ENCODE measurements at places on chromosomes 4 and X.

- no peak for DNase-seq
Observed at GRCh38 chr4:42750091-42750490, 93.2 kb upstream of the ATP8A1 start.

- no peak for DNase-seq
Observed at GRCh38 chr4:38611676-38612075, 52.3 kb upstream of the KLF3 start.

GRCh38 chrX:47581731-47582647 lies at the start of gene TIMP1:
TIMP1 (plus strand) TSS chrX:47582436; CDS start chrX:47583416, 980 bp downstream.
- peak; percentile 76 for DNase-seq

GRCh38 chr4:78656968-78657445 lies 105.4 kb downstream of the ANXA3 start:
- no peak for DNase-seq

GRCh38 chr4:71066737-71067716 lies 73.6 kb downstream of the DCK start:
- no peak for DNase-seq

DNA sequence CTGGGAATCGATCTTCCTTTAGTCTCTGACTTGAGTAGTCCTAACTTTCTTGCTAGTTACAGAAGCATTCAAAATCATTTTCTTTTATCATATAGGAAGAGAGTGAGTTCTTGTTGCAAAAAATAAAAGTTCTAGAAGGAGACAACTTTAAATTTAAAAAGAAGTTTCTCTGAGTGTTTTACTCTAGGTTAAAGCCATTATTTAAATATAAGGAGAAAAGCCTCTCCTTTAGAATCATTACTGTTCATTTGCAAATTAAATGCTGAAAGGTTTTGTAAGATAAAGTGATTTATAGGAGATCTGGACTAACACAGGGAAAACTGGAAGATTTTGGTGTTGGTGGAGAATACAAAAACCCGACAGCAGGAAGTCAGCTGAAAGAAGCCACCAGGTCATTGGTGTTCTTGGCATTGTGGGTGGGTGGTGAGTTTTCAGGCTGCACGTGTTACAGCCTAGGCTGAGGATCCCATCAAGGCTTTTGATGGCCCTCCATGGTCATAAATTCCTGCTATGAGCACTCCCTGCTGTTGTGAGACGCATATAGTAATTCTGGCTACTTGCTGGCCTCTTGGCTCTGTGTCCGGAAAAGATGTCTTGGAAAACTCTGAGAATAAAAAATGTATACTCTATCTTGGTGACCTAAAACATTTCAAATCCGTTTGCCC lies 81.6 kb downstream of the GPAT3 start:
- no peak for DNase-seq

DNA sequence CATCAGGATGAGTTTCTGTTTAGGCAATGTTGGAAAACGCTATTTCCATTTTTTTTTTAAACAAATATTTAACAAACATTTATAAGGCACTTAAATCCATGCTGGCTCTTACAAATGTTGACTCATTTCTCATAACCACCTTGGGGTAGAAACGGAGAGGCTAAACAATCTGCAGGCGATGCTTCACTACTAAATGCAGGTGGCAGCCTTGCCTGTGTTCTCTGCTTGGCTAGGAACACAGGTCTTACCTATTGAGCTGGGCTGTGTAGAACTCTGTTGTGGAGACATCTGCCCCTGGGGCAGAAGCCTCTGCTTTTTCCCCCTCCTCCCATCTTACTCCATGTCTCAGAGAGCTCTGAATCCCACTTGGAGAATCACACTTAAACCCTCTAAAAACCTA lies 1.4 kb upstream of the CXCL1 start:
- DNase-seq, result no peak

DNA sequence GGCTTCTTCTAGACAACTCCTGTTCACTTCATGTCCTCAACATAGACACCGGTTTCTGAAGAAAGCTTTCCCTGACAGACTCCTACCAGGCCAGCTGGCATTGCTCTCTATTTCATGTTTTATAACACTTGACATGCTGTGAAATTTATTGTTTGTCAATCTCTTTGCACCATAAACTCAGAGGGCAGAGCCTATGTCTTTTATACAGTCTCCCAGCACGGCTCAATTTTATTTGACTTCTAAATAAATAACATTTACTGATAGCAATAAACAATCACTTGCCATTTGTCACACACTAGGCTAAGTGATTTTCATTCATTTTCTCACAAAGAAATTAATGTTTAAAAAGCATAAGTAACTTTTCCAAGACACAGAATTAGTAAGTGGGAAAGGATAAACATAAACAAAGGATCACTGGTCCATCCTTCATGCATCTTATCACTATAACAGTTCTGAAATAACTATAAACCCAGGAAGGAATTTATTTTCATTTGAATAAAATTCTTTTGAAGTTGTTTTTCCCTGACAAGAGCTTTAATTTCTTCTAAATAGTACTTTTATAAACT lies 577.6 kb downstream of the TECRL start:
- DNase-seq, result no peak

DNA sequence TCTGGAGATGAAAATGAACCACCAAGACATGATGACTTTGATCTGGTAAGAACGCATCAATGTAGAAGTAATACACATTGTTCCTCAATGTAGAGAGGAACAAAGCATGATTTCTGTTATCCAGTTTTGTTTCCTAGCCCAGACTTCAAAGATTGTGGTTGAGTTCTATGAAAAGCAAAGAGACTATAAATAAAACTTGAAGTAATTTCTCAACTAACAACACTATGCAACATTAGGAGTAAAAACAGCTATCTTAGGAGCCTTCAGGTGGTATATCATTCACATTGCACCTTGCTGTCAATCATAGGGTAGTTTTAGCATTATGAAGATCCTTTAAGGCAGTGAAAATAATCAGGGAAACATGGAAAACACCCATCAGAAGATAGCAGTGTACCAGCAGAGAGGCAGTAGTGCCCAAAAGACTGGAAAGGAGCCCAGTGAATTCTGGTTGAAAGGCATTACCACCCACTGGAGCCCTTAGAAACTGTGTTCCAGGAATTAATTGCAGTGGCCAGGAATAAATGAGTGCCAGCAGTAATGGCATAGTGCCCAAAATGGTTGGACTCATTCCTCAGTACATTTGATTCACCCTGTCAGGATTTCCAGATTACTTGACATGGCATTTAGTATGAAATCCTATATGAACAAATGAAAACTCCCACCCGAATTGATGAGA lies 300.7 kb upstream of the CXXC4 start:
- no peak for DNase-seq

DNA sequence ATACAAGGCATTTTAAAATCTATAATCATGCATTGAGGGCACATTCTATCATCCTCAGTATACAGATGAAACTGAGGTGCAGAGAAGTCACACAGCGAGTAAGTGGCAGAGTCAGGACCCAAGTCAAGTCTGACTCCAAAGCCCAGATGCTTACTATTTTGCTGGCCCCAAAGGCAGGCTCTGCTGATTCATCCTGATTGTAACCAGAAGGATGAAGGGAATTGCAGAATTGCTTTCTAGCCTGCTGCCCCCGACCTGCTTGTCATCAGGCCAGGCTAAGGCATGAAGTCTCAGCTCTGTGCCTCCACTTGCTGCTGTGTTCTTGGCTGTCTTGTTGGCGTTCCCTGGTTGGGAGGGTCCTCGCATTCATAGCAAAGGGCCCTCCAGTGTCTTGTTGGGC lies 62.7 kb downstream of the SLC9A6 start:
- no peak for DNase-seq

DNA sequence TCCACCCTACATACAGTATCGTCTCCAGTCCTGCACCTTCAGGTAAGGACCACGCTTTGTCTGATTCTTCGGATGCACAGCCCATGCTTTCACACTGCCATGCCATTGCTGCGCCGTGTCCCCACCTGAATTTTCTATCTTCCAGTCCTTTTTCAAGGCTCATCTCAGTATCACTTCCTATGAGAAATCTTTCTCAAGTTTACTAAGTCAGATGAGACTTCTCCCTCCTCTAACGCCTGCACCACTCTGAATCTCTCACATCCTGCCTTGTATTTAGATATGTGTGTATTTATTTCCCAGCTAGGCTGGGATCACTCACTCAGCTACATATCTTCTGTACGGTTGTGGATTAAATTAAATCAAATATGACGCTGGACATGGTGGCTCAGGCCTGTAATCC lies 116.8 kb downstream of the SMIM20 start:
- DNase-seq, result no peak

GRCh38 chr4:7924163-7924562 lies 15.5 kb downstream of the AFAP1 start:
- no peak for DNase-seq

GRCh38 chrX:55028611-55029010 lies 2.2 kb downstream of the ALAS2 start:
- DNase-seq, result no peak

DNA sequence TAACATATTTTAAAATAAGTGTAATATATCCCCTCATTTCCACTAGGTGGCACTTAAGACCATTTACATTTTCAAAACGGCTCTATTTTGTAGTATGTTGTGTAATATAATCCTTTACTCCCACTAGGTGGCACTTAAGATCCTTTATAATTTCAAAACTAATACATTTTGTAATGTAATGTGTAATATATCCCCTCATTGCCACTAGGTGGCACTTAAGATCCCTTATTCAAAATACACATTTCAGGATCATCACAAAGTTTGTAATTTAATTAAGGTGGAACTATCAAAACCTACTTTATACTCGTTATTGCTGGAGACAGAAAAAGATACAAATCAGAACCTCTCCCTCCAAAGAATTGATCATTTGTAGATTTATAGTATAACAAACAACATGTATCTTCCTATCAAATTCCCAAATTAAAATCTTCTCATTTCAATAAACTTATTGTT lies 132.5 kb downstream of the ARHGAP6 start:
- no peak for DNase-seq

GRCh38 chrX:153778181-153778580 lies 2.7 kb upstream of the SRPK3 start:
- no peak for DNase-seq

DNA sequence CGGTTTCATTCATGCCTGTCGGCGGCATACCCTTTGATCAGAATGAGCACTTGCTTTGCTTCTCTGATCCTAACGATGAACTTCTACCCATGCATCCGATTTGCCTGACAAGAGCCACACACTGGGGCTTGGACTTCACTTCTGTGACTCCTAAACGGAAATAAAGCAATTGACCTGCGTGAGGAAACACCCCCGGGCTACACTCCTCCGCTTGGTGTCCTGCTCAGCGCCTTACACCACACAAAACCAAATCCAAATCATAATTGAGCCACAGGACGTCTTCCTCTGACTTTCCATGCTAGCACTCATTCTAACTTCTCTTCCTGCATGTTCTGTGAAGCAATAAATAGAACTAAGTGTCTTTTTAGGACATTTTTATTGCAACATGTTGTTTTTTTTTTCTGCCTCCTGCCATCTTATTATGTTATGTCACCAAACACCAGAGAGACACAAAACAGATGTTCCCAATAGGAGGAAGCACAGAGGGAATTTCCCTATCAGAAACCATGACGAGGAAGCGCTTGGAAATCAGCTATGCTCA lies 110.8 kb upstream of the FAM9B start:
- DNase-seq, result no peak

- no peak for DNase-seq
Observed at GRCh38 chr4:2497324-2497723, 28.4 kb downstream of the RNF4 start.

DNA sequence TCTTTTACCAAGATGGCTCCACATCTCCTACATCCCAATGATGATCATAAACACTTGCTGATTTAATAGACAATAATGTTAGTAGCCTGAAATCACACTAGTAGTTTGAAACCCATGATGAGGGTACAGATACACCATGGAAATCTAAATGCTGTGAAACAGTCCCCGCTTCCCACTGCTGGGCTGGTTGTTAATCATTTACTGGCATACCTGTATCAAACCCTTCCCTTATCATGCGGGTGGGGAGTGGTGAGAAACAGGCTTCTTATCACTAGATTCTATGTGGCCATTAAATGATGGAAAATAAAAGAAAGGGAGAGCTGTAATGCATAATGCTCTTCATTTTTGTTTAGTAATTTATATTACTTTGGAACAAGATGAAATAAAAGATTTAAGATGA lies 21.9 kb downstream of the MAOA start:
- DNase-seq, result no peak

GRCh38 chrX:7088968-7089615 lies 58.4 kb upstream of the STS start:
- DNase-seq, result no peak

DNA sequence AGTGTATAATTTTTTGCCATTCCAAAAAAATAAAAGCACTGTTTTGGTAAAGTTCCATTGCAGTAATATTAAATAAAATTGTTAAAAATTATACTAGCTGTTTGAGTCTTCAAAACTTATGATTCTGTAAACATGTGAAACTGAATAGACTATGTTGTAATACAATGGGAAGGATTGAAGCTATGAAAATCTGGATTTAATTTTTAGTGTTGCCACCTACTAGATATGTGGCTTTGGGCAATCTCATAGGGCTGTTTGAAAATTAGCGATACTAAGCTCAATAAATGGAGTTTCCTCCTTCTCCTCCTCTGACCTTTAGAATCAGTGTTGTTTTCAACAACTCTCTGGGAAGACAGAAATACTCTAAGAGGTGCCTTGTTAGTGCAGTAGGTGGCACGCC lies 4.5 kb downstream of the PGRMC2 start:
- no peak for DNase-seq

DNA sequence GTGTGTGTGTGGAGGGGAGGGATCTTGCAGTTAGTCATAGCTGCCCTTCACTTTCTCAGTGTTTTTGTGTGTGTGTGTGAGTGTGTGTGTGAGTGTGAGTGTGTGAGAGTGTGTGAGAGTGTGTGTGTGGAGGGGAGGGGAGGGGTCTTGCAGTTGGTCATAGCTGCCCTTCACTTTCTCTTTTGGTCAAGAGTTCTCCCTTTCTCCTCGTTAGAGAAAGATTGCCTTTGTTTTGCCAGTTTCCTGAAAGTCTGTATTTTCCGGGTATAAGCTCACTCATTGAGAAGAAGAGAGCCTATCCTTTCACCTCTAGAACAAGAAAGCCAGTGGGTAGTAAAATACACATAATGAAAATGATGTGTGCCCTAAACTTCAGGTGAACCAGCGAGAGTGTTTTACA lies 75.2 kb upstream of the ENPP6 start:
- no peak for DNase-seq

GRCh38 chr4:129738175-129738574 lies 642.2 kb downstream of the C4orf33 start:
- no peak for DNase-seq

DNA sequence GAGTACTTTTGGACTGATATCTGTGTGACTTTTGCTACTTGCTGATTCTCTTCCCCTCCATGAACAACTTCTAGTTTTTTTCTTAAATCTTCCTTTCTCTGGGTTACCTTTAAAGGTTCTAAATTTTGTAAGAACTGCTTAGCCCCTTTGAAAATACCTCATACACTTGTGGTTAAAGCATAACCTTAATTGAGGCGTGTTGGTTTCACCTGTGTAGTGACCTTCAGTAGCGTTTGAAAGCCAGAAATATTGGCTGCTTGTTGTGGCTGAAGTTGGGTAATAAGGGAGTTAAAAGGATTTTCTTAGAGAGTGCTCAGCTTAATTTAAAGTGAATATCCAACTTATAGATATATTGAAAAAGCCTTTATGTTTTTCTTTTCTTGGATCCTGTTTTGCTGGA lies 32.0 kb downstream of the MAGEC1 start:
- DNase-seq, result no peak
